ENCODE measurements at places on chromosomes 12 and 14.

DNA sequence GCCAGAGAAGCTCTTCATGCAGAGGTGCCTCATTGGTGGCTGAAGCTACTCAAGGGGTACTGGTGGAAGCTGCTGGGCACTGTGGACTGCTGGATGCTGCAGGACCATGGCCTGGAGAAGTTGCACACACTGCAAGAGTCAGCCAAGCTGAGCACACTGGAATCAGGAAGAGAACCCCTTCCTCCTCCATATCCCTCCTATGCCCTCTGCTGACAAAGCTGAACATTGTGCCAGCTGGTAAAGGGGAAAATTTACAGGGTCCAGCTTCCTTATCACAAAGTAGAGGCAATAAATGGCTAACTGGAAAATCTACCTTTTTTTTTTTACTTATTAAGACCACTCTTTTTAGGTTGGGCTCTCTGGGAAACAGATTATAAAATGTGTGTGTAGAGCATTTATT, 6.5 kb downstream of the CCDC175 start:
- DNase-seq, result no peak

DNA sequence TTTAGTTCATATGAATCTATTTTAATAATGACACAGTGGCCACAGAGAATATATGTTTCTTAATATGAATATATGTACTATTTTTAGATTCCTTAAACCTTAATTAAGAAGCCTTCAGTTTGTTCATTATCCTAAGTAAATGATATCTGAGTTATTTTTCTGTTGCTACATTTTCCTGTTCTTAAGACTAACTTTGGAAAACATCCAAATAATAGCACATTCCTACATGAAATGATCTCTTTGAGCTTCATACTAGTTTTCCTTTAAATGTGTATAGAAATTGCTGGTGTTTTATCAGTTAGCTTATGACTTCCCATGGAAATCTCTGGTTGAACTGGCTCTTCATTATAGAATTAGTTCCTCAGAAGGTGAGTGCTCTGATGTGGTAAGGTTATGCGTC, 72.1 kb downstream of the POLR3B start:
- no peak for DNase-seq

- no peak for DNase-seq
Observed at GRCh38 chr12:82866946-82867345, 180.2 kb downstream of the TMTC2 start.

- no peak for DNase-seq
Observed at GRCh38 chr14:91997492-91997891, 42.4 kb downstream of the TRIP11 start.

GRCh38 chr14:70144046-70144445, 44.7 kb downstream of the SLC8A3 start:
- no peak for DNase-seq

GRCh38 chr12:109064143-109064542, 11.8 kb downstream of the USP30 start:
- DNase-seq, result no peak

GRCh38 chr12:59030415-59030814, 110.1 kb upstream of the LRIG3 start:
- no peak for DNase-seq

GRCh38 chr12:49665384-49665783, 41.8 kb downstream of the FMNL3 start:
- DNase-seq, result no peak

DNA sequence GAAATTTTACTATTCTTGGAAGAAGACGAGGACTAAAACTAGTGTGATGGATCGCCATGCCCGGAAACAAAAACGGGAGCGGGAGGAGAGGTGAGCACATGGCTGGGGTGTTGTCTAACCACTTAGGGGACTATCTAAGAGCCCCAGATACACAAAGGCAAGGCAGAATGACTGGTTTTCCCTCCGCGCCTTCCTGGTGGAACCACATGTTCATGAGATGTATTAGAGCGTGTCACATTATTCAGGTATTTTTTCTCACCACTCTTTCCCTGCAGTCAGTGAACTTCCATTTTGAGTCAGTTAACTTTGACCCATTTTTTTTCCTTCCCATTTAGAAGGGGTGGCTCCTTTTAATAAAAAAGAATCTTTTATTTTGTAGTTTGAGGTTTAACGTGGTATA, 68.8 kb upstream of the TRAF3 start:
- no peak for DNase-seq

All from left cardiac atrium (tissue), 4 donors.